CD4-positive, alpha-beta memory T cell (primary cell): ENCODE measurements at places on chromosomes 4 and X. TPM values are rescaled to one million over a fixed set of nuclear protein-coding genes. Genes with fewer than 3 reads are reported as not detected.

Gene TCEAL2
- total RNA-seq = 1.9 TPM

Gene MAGEC2
- total RNA-seq = not detected

Gene HSFX1
- total RNA-seq = 2.8 TPM

Gene CTAG1B
- total RNA-seq = not detected

Gene GUCY1A1
- not detected for total RNA-seq

Gene MMRN1
- total RNA-seq = 0.55 TPM

Gene CNGA1
- not detected for total RNA-seq

Gene SMR3B
- not detected for total RNA-seq

Gene TMEM31
- total RNA-seq = not detected

Gene TMPRSS11A
- total RNA-seq = not detected

Gene CORIN
- total RNA-seq = 1.1 TPM

Gene CA5B
- 54.5 TPM for total RNA-seq

Gene NOA1
- 20.4 TPM for total RNA-seq

Gene SMARCA1
- total RNA-seq = 0.26 TPM

Gene TIGD4
- 0.12 TPM for total RNA-seq

Gene HAUS3
- 35.9 TPM for total RNA-seq

Gene ADGRA3
- total RNA-seq = 0.20 TPM

Gene GAGE12H
- total RNA-seq = not detected

Gene RXFP1
- total RNA-seq = not detected

Gene FAM9B
- total RNA-seq = not detected

Gene RBMXL3
- total RNA-seq = not detected

Gene HSFX2
- not detected for total RNA-seq

Gene OCRL
- 2.0 TPM for total RNA-seq

Gene FOXR2
- total RNA-seq = not detected

Gene PPA2
- total RNA-seq = 59.7 TPM

Gene PCYT1B
- total RNA-seq = not detected

Gene SMC1A
- total RNA-seq = 59.1 TPM

Gene SYN1
- 0.90 TPM for total RNA-seq

Gene MAP7D3
- total RNA-seq = 10.1 TPM

Gene UTP3
- 43.2 TPM for total RNA-seq

Gene GRIA3
- not detected for total RNA-seq

Gene ADH1B
- total RNA-seq = not detected

Gene SCD5
- total RNA-seq = not detected

Gene HDAC8
- total RNA-seq = 23.0 TPM

Gene RRH
- 0.30 TPM for total RNA-seq

Gene RBM47
- total RNA-seq = 1.5 TPM

Gene POU4F2
- total RNA-seq = not detected

Gene GAGE2A
- not detected for total RNA-seq

Gene SMIM20
- 16.9 TPM for total RNA-seq

Gene SATL1
- not detected for total RNA-seq

Gene ZNF718
- total RNA-seq = 14.0 TPM

Gene ZNF732
- not detected for total RNA-seq

Gene TGIF2LX
- not detected for total RNA-seq

Gene TCEAL6
- not detected for total RNA-seq

Gene MGAT4D
- total RNA-seq = not detected

Gene SCOC
- 21.8 TPM for total RNA-seq

Gene PABPC1L2A
- not detected for total RNA-seq

Gene SPIN4
- total RNA-seq = 4.2 TPM

Gene MAML3
- total RNA-seq = 3.7 TPM

Gene POLN
- total RNA-seq = 4.4 TPM

Gene TBCK
- 61.3 TPM for total RNA-seq

Gene ATP10D
- 3.1 TPM for total RNA-seq

Gene NHSL2
- 8.4 TPM for total RNA-seq
